OCI-LY7 (cell line): ENCODE measurements at places on chromosomes 13 and 19.

GRCh38 chr19:28710278-28710677 is 502.7 kb downstream of the UQCRFS1 start:
- peak; percentile 76 for DNase-seq

- no peak for DNase-seq
Observed at GRCh38 chr19:52336791-52337381, 843 bp downstream of the ZNF610 start.

DNA sequence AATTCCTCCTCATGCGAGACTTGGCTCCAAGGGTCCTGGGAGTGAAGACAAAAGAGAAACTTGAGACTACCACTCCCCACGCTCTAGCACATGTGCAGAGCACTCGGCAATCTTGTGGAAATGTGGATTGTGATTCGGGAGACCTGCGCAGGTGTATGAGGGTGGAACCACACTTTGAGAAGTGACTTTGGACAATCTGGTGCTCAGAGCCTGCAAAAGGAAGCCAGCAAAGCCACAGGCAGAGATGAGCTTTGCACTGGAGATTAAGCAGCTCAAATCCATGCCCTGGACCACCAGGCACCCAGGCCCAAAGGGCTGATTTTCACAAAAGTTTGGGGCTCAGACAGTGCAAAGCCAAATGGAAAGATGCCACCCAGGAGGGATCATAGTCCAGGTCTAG is 162.5 kb upstream of the TSHZ3 start:
- no peak for DNase-seq

DNA sequence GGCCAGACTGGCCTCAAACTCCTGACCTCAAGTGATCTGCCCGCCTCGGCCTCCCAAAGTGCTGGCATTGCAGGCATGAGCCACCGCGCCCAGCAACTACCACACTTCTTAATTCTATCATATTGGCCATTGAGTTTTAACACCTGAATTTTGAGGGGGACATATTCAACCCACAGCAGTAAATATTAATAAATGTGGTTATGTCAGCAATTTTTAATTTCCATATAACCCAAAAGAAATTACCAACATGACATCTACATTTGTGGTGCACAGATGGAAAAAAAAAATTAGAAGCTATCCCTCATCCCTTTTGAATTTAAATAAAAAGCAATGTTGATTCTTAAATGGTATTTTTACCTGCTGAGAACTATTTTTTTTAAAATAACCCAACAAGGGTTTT is 88.7 kb downstream of the SLITRK6 start:
- DNase-seq, result no peak

GRCh38 chr19:46393456-46394401 is 19.6 kb downstream of the CCDC8 start:
- DNase-seq, result no peak

DNA sequence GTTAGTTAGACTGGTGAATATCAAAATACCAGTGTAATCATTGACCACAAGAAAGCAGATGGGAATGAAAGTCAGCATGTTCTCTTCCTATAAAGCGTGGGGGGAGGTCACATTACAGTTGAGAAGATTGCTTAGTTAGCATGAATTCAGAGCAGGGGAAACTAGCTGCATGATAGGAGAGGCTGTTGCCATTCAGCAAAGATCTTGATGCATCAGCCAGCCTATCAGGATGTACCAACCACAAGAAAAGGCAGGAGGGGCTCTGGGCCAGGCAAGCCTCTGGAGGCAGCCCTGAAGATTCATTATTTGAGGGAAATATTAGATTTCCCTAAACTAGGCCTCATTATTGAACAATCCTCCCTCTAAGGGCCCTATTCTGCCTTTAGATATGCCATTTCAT is 5.0 kb upstream of the MTMR6 start:
- peak; percentile 57 for DNase-seq

GRCh38 chr19:42475366-42475765 is 32.6 kb upstream of the CXCL17 start:
- no peak for DNase-seq
